Stimulated activated CD4-positive, alpha-beta T cell treated with anti-CD3 and anti-CD28 coated beads, Interleukin-4, amount 100 ng/mL, for 48 hours (primary cell): ENCODE measurements at places on chromosomes 4 and X.
A peak's percentile ranks its signal among the peaks of the same experiment; 100 is the strongest.

GRCh38 chrX:39104745-39105144 lies 303.5 kb downstream of the MID1IP1 start:
- DNase-seq: no peak

DNA sequence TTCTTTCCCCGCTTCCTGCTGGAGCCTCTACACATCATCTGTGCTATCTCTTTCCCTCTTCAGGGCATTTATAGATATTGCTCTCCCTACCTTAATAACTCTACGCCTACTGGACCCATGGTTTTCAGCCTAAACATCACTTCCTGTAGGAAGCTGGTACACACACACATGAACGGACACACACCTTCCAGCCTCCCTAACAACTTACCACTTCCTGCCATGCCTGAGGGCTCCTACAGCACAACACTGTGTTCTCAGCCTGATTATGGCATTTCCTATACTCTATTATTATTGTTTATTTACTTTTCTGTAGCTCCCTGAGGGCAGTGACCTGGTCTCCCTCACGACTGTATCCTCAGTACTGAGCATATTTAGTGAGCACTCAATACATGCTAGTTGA lies 163.6 kb upstream of the MAP3K15 start:
- DNase-seq: no peak

GRCh38 chr4:150126201-150126863 lies 48.1 kb downstream of the DCLK2 start:
- DNase-seq: no peak

GRCh38 chr4:15756361-15756861 lies 21.7 kb upstream of the CD38 start:
- peak; percentile 61 for DNase-seq

GRCh38 chr4:26176598-26177149 lies 144.1 kb upstream of the RBPJ start:
- no peak for DNase-seq

DNA sequence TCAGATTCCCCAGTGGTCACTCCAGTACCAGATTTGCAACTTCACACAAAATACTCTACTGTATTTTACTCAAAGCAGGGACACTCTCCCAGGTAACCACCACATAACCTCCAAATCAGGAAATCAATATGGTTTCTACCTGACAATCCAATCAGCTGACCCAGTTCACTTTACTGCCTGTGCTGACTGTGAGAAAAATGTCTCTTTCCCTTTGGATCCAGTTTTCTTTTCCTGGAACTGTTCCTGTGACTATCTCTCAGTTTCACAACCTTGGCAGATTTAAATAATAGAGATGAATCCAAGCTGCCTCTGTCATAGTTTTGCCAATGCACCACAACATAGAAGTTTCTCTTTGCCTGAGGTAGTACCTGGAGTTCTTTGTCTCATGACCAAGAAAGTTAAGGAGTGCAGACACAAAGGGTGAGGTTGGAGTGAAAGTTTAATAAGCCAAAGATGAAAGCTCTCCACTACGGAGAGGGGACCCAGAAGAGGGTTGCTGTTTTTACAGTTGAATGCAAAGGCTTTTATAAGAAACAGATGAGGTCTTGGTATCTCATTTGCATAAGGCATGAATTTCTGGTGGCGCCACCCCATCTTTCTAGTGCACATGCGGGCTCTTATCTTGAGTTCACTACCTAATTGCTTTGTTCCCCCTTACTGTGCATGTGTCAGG lies 29.7 kb upstream of the IL9R start:
- DNase-seq: no peak

DNA sequence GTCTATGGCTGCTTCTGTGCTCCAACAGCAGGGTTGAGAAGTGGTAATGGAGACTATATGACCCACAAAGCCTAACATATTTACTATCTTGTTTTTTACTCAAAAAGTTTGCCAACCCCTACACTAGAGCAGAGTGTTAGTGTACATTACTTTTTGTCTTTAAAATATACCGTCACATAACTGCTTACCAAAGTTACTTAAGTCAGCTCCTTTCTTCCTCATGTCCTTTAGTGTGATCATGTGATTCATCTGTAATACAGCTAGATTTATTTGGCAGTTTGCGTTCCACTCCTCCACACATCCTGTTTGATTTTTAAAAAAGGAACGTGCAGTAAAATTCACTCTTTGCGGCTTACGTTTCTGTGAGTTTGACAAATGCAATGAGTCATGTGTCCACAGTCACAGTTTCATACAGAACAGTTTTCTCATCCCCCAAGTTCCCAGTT lies 162.4 kb upstream of the GPRIN3 start:
- DNase-seq: no peak

GRCh38 chr4:2931512-2932301 lies 31.5 kb downstream of the NOP14 start:
- DNase-seq: no peak

DNA sequence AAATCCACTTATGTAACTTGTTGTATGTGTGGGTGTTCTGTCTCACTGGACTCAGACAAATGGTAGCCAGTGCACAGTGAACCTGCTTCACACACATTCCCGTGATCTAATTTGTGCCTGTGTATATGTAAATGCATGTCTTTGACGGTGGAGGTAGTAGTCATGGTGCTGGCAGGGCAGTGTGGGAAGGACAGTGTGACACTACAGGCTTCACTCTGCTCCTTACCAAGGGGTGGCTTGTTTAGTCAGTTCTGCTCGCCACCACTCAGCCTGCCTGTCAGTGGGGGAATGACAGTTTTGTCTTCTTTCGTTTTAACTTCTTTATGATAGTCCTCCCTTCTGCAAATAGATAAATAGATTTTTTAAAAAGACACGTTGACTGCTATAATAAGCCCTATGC lies 17.7 kb upstream of the PAQR3 start:
- no peak for DNase-seq

DNA sequence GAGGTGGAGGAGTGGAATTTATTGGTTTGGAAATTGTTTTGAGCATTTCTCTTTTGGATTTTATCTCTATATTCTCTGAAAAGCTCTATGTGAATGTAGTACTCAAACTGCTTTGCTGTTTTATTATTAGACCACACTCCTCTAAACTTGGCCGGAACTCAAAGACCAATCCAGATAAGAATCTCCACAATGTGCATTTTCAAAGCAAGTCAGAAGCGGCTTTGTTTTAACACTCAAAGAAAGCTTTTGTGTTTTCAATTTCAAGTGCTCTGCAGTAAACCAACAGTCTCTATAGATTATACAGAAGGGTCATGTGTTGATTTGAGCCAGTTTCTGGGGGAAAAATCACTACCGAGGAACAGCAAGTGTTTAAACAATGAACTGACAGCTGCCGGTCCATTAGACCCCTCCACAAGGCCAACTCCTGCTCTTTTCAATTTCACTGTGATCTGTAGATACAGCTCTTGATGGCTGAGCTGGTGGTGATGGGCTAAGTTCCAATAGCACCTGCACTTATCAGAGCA lies 79.4 kb downstream of the FTHL17 start:
- no peak for DNase-seq

DNA sequence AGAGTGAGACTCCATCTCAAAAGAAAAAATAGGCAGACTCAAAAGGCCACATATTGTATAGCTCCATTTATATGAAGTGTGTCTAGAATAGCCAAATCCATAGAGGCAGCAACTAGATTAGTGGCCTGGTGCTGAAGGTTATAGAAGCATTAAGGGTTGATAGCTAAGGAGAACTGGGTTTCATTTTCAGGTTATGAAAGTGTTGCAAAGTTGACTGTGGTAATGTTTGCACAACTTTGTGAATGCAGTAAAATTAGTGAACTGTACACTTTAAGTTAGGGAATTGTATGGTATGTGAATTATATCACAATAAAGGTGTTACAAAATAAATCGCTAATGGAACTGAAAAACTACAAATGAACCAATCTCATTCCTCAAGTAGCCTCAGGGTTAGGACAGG lies 28.3 kb downstream of the TXLNG start:
- no peak for DNase-seq

- DNase-seq: no peak
Observed at GRCh38 chrX:13587786-13588477, 18.5 kb downstream of the EGFL6 start.

- DNase-seq: no peak
Observed at GRCh38 chr4:102036619-102037376, 246.3 kb downstream of the BANK1 start.

GRCh38 chr4:10448991-10449390 lies 8.2 kb downstream of the ZNF518B start:
- no peak for DNase-seq

- DNase-seq: no peak
Observed at GRCh38 chrX:47507153-47507867, 24.3 kb upstream of the ZNF41 start.

DNA sequence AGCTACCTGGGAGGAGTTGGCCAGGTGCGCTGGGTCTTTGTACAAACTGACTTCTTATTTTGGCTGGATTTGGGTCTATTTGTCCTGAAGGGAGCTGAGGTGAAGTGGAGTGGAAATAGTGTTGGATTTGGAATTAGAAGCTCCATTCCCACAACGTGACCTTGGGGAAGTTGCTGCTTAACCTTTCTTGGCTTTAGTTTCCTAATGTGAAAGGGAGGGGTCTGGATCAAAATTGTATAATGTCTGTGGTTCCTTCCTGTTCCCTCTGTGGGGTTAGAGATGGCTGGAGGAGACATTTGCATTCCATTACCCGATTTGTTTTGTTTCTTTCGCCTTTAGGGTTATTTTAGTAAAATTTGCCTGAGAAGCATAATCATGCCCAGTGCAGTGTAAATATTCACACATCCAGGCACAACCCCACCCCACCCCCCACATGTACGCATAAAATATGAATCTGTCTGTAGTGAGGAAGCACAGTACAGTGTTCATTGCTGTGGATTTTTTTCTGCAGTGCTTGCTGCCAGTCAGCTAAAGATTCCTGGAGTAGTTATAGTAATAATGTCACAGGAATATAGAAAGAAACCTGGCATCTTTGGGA lies 21.5 kb downstream of the JADE1 start:
- no peak for DNase-seq

- DNase-seq: no peak
Observed at GRCh38 chr4:107643021-107643420, 77.0 kb downstream of the PAPSS1 start.

- no peak for DNase-seq
Observed at GRCh38 chr4:156195914-156196313, 242.2 kb upstream of the CTSO start.
